Naive B cell (primary cell): ENCODE measurements at places on chromosomes 6 and 20.

GRCh38 chr6:105733556-105734162 is 330.8 kb upstream of the PREP start:
- DNase-seq = peak; percentile 18

- no peak for DNase-seq
Measured at GRCh38 chr6:111823831-111824607, 49.2 kb downstream of the FYN start.

DNA sequence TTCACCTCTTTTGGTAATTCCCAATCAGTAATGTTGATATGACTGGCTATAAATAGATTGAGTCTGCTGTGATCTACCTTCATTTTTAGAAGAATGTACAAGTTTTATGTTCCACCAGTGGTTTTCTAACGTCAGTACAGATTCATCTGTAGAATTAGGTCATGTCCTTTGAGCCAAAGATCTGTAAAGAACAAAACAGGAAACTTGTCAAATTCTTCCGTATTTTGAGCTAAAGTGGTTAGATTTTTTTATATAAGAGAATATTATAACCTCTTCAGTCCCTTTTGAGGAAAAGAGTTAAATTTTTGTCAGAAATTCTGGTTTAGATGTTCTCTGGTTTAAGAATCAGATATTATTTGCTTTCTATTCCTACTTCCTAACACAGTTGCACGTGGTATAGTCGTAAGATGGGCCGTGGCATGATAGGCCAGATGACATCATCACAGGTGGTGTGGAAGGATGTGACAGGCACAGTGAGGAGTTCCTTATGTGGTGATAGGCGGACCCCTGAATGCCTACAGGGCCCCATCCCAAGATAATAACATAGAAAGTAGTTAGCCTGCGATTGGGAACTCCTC is 62.3 kb downstream of the SNX9 start:
- DNase-seq = peak; percentile 80

- DNase-seq = no peak
Measured at GRCh38 chr6:63261820-63262219, 50.6 kb downstream of the FKBP1C start.

DNA sequence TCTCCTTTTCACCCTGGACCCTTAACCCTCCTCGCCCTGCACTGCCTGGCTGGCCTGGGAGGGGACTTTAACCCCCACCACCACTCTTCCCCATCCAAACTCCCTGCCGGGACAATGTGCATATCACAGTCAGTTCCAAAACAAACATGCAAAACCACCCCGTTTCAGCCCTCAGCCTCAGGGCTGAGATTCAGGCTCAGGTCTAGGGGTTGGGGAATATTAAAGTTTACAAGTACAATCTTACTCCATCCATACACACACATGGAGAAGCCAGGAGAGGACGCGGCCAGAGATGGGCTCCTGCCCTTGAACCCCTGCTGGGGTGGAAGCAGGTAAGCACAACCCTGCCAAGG is 534 bp downstream of the KIAA1755 start:
- no peak for DNase-seq

GRCh38 chr6:165883851-165884640 is 221.0 kb upstream of the PDE10A start:
- DNase-seq = no peak

- DNase-seq = no peak
Measured at GRCh38 chr6:142850679-142851423, 94.1 kb downstream of the HIVEP2 start.

DNA sequence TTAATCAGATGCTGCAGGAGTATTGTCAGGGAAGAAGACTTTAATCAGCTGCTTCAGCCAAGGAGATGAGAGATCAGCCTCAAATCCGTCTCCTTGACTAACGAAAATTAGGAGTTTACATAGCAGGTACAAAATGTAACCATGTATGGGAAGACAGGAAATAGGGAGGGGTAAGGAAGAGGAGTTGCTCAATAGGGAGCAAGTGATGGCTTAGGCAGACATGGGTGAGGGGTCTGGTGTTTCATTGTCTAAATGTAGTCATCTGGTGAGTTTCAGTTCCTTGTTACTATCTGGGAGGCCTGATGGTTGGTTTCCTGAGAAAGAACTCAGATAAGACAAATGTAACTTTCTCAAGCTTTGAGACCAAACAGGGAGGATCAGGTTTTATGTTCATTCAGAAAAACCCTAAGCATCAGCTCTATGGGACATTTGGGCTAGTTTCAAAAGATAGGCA is 217.3 kb upstream of the SULF2 start:
- DNase-seq = peak; percentile 65

DNA sequence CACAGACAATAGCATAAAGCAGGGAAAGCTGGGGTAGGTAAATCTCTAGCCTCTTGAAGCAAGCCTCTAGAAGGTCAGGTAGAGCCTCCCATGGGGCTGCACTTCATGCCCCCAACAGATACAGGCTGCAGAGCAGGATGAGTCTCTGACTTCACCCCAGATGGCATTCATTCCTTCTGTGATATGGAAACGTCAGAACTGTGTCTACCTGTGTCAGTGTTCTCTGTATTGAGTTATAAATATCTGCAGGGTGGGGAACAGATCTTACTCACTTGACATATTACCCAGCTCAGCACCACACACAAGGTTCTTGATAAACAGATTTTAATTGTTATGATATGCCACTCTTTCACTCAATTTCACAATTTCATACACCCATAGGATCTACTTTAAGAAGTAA is 2.1 kb downstream of the LGSN start:
- no peak for DNase-seq

DNA sequence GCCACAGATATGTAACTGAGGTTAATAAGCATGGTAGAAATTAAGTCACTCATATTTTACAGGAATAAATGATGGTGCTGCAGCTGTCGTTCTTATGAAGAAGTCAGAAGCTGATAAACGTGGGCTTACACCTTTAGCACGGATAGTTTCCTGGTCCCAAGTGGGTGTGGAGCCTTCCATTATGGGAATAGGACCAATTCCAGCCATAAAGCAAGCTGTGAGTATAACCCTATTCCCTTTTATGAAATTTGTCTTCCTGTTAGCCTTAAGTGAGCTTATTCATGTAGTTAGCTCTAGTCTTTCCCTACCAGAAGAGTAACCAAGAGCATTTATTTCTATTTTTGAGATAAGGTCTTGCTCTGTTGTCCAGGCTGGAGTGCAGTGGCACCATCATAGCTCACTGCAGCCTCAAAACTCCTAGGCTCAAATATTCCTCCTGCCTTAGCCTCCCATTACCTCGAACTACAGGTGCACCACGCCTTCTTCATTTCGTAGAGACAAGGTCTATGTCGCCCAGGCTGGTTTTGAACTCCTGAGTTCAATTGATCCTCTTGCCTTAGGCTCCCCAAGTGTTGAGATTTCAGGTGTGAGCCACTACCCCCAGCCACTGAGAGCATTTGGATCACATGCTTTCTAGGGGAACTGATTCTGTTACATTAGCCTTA is 12.0 kb downstream of the TCP1 start:
- DNase-seq = no peak

- DNase-seq = no peak
Measured at GRCh38 chr20:45647441-45648050, 16.5 kb upstream of the WFDC9 start.

GRCh38 chr6:36769676-36770499 is 69.4 kb downstream of the CPNE5 start:
- DNase-seq = no peak

GRCh38 chr6:13302291-13302690 is 26.0 kb downstream of the TBC1D7 start:
- DNase-seq = no peak

GRCh38 chr6:40743226-40743625 is 156.1 kb upstream of the LRFN2 start:
- no peak for DNase-seq

GRCh38 chr20:44279228-44279627 is 31.8 kb downstream of the FITM2 start:
- no peak for DNase-seq

DNA sequence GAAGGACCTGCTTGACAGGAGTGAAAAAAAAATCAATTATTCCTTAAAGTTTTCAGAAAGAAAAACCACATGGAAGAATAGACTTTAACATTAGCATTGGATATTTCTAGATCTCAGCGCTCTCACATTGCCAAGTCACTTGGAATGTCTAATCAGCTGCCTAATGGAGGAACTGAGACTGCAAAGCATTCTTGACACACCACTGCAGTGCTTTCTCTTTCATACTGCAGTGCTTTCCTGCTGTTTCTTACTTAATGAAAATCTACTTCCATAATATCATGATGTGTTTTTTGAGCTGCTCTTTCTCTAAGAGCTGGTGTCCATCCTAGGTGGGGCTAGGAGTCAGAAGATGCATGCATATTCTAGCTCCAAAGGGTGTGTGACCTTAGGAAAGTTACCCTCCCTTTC is 20.4 kb upstream of the MCM3 start:
- peak; percentile 62 for DNase-seq

GRCh38 chr6:37369321-37370201 is 15.8 kb downstream of the RNF8 start:
- no peak for DNase-seq

- no peak for DNase-seq
Measured at GRCh38 chr6:152952045-152952444, 30.8 kb downstream of the FBXO5 start.

DNA sequence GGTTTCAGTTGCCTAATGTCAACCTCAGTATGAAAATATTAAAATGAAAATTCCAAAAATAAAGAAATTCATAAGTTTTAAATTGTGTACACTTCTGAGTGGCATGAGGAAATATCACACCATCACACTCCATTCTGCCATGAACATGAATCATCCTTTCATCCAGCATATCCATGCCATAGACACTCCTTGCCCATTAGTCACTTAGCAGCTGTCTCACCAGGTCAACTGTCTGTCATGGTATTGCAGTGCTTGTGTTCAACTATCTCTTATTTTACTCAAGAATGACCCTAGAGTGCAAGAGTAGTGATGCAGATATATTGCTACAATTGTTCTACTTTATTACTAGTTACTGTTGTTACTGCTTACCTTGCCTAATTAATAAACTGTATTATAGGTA is 712.4 kb downstream of the EPHA7 start:
- DNase-seq = no peak
